ENCODE measurements at places on chromosomes 16 and 17. TPM values are rescaled to one million over a fixed set of nuclear protein-coding genes. Genes with fewer than 3 reads are reported as not detected.
A peak's percentile ranks its signal among the peaks of the same experiment; 100 is the strongest.

GRCh38 chr16:30715750-30716445 lies 16.9 kb downstream of the SRCAP start:
- no peak overlapping the region for H3K4me3 ChIP-seq
- DNase-seq = no peak
- H3K4me1 ChIP-seq = peaks cover 25% of the 10 kb centered on the region
- peak overlapping the region; percentile 83 for H3K27ac ChIP-seq

DNA sequence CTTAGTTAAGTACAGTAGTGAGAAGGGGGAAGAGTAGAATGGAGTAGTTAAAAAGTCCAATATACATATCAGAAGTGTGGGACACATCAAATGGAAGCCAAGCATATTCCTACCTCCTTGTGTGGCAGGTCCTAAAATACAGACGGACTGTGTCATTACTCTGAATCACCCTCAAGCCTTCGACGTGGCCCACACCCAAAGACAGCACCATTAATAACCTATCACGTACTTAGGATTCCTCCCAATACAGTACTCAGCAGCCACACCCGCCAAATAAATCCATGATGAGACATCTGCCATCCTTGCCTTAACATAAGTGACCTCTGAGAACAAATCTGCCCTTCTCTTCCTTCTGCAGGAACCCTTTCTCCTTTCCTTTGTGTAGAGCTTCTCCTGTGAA lies 38.9 kb downstream of the UBE2G1 start:
- no peak for DNase-seq
- peaks cover 16% of the 10 kb centered on the region for H3K4me1 ChIP-seq
- H3K36me3 ChIP-seq = no peaks in the 10 kb centered on the region
- no peak overlapping the region for H3K27ac ChIP-seq
- no peak overlapping the region for H3K4me3 ChIP-seq
- no peaks in the 10 kb centered on the region for H3K27me3 ChIP-seq

DNA sequence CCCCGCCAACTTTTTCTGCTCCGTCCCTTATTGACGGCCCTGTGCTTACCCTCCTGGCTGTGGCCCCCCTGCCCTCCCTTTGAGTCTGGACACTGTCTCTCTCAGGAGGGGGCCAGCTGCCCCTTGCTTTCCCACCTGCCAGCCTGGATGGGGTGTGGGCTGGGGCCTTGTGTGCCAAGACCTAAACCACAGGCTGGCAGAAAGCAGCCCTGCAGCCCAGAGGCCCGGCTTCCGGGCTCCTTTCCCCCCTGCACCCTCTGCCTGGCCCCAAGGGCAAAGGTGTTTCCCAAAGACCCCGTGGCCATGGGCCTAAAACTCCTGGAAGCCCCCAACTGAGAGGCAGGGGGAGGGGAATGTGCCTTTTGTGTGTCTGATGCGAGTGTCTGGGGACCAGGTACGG lies 17.5 kb downstream of the GPT2 start:
- DNase-seq = no peak
- H3K4me1 ChIP-seq = peaks cover 2% of the 10 kb centered on the region
- H3K4me3 ChIP-seq = no peak overlapping the region
- no peak overlapping the region for H3K27ac ChIP-seq
- no peaks in the 10 kb centered on the region for H3K27me3 ChIP-seq
- H3K36me3 ChIP-seq = no peaks in the 10 kb centered on the region

GRCh38 chr17:74663561-74663960 lies 40.0 kb upstream of the CD300E start:
- no peak for DNase-seq
- peaks cover 7% of the 10 kb centered on the region for H3K36me3 ChIP-seq
- H3K27me3 ChIP-seq = peaks cover 51% of the 10 kb centered on the region

- H3K27me3 ChIP-seq = no peaks in the 10 kb centered on the region
- peaks cover 37% of the 10 kb centered on the region for H3K4me1 ChIP-seq
- DNase-seq = no peak
- no peaks in the 10 kb centered on the region for H3K36me3 ChIP-seq
- peak overlapping the region; percentile 11 for H3K27ac ChIP-seq
These were observed 35.6 kb downstream of the PRKCA start for GRCh38 chr17:66337866-66338485.

DNA sequence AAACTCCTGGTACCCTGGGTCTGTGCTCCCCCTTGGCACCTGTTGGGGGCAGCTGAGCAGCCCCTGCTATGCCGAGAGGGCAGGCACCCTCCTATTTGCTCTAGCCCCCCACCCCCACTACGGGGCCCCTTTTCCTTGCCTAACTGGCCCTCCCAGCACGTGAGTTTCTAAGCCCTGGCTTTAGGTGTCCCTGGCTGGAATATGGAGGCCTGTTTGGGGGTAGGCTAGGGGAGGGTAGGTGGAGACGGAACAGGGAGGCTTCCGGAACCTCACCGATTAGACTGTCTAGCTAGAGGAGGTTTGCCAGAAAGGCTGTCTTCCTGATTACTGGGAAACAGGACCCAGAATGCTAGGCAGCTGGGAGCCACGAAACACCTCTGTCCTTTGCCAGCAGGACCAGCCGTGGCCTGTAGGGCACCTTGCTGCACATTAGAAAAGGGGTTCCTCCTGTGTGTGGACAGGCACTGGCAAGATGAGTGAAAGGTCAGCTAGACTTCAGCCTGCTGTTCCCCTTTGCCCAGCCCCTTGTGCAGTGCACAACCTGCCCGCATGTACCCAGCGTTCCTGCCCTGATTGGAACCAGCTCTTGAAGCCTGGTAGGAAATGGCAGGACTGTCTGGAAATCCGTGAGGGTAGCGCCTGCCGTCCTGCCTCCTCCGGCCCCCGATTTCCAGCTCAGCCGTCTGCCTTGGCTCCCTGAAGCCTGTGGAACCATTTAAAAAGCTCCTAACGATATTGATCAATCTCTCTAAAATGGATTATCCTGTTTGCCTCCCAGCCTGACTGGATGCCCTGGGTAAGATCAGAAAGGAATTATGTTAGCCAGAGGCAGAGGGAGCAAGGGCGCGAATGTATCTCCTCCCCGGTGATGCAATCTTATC lies 83.4 kb upstream of the GSE1 start:
- H3K4me1 ChIP-seq = peaks cover 2% of the 10 kb centered on the region
- no peaks in the 10 kb centered on the region for H3K27me3 ChIP-seq
- no peak overlapping the region for H3K27ac ChIP-seq
- DNase-seq = no peak
- no peaks in the 10 kb centered on the region for H3K36me3 ChIP-seq

GRCh38 chr17:38428643-38429371 lies 543 bp downstream of the ARHGAP23 start:
- peak overlapping the region; percentile 79 for H3K4me3 ChIP-seq
- H3K36me3 ChIP-seq = peaks cover 2% of the 10 kb centered on the region
- peaks cover 11% of the 10 kb centered on the region for H3K4me1 ChIP-seq
- no peak overlapping the region for H3K27ac ChIP-seq
- no peak for DNase-seq
- peaks cover 21% of the 10 kb centered on the region for H3K27me3 ChIP-seq

- no peak for DNase-seq
- H3K36me3 ChIP-seq = peaks cover 16% of the 10 kb centered on the region
- peaks cover 12% of the 10 kb centered on the region for H3K4me1 ChIP-seq
- peak overlapping the region; percentile 79 for H3K27ac ChIP-seq
These were observed 144.8 kb upstream of the CACNG5 start for GRCh38 chr17:66690166-66690565.

DNA sequence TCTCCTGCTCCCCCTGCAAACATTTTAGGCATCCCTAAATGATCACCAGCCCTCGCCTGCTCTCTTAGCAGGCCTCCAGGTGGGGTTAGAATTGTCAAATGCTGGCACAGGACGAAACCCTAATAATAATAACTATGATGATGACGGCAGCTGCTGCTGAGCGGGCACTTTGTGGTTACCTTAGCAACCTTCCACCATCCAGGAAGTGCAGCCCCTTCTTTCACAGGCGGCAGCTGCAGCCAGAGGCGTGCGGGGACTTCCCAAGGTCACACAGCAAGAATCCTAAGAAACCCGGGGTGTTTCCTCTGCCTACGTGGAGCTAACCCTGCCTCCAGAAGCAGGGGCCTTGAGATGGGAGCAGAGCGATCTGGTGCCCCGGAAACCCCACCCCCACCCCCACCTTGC lies 22.4 kb upstream of the EIF1 start:
- H3K27ac ChIP-seq = peak overlapping the region; percentile 99
- H3K36me3 ChIP-seq = no peaks in the 10 kb centered on the region
- H3K27me3 ChIP-seq = no peaks in the 10 kb centered on the region
- H3K4me3 ChIP-seq = peak overlapping the region; percentile 95
- peaks cover 25% of the 10 kb centered on the region for H3K4me1 ChIP-seq

- H3K4me1 ChIP-seq = no peaks in the 10 kb centered on the region
- H3K36me3 ChIP-seq = peaks cover 2% of the 10 kb centered on the region
- DNase-seq = no peak
- H3K27ac ChIP-seq = no peak overlapping the region
- no peak overlapping the region for H3K4me3 ChIP-seq
These were observed 18.9 kb upstream of the CLEC18A start for GRCh38 chr16:69932228-69932627.

DNA sequence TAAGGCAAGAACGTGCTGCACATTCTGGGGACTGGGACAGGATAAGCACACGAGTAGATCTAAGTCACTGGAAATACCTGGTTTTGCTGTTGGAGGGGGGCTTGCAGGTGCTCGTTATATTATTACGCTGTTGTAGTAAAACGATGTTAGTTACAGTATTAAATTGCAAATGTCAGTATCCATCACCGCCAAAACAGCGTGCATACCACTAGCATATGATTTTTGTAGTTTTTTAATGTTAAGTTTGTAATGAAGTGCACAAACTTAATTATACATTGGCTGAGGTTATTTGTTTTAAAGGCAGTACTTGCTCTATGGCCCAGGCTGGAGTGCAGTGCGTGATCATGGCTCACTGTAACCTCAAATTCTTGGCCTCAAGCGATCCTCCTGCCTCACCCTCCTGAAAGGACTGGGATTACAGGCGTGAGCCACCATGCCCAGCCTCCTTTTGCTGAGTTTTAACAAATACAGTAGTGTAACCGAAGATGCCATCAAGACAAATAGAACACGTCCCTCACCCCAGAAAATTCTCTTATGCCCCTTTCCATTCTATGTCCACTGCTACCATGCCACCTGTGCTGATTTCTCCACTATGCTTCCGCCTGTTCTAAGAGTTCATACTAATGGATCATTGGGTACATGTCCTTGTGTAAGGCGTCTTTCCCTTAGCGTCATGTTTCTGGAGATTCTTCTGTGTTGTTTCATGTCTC lies 20.7 kb upstream of the CSNK1D start:
- no peak for DNase-seq
- H3K27me3 ChIP-seq = no peaks in the 10 kb centered on the region
- peak overlapping the region; percentile 72 for H3K4me3 ChIP-seq
- H3K4me1 ChIP-seq = peaks cover 37% of the 10 kb centered on the region
- no peaks in the 10 kb centered on the region for H3K36me3 ChIP-seq

- H3K4me1 ChIP-seq = no peaks in the 10 kb centered on the region
- H3K27me3 ChIP-seq = peaks cover 13% of the 10 kb centered on the region
- no peak overlapping the region for H3K4me3 ChIP-seq
- peaks cover 3% of the 10 kb centered on the region for H3K36me3 ChIP-seq
- no peak for DNase-seq
These were observed 35.1 kb upstream of the CREBBP start for GRCh38 chr16:3915426-3916260.

DNA sequence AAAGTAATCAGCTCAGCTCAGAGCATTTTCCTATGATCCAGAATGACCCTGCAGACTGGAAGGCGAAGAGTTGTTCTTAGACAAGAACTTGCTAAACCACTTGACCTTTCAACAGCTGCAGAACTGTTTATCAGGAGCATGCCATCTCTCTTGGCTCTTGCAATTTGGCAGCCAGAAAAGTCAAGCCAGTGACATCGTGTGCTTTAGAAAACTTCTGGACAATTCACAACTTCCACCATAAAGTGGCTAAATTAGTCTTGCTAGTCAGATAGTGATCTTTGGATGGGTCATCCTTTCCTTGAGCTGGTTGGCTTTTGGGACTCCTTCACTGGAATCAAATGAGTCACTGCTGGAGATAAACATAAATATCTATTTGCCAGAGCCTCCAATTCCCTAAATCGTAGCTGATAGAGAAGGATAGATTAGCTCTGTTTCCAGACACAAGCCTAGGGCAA lies 146.5 kb downstream of the MAP2K6 start:
- no peak overlapping the region for H3K27ac ChIP-seq
- no peak for DNase-seq
- H3K27me3 ChIP-seq = peaks cover 10% of the 10 kb centered on the region
- H3K36me3 ChIP-seq = no peaks in the 10 kb centered on the region

Gene CD300H
- total RNA-seq = not detected

Gene CSF3
- not detected for total RNA-seq

Gene PLLP
- total RNA-seq = 0.75 TPM

Gene PIEZO1
- 318 TPM for total RNA-seq

Gene TBC1D3
- 6.9 TPM for total RNA-seq
